Fibroblast of the aortic adventitia (primary cell): ENCODE measurements at places on chromosomes 1 and 21. TPM values are rescaled to one million over a fixed set of nuclear protein-coding genes. Genes with fewer than 3 reads are reported as not detected.

- no peak for DNase-seq
Observed at GRCh38 chr1:65011983-65012382, 45.6 kb upstream of the JAK1 start.

DNA sequence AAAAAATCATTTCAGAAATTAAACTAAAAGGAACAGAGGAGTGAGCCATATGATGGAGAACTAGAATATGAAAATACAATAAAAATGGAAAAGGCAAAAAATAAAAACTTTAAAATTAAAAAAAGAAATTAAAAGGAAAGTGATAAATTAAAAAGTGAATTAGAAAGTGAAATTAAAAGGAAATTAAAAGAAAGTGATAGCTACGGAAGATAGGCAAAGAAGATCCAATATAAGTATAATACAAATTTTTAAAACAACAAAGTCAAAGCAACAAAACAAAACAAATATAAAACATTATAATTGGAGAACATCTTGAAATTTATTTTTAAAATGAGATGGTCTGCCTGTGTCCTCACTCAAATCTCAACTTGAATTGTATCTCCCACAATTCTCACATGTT, 165.8 kb downstream of the GPATCH2 start:
- no peak for DNase-seq

DNA sequence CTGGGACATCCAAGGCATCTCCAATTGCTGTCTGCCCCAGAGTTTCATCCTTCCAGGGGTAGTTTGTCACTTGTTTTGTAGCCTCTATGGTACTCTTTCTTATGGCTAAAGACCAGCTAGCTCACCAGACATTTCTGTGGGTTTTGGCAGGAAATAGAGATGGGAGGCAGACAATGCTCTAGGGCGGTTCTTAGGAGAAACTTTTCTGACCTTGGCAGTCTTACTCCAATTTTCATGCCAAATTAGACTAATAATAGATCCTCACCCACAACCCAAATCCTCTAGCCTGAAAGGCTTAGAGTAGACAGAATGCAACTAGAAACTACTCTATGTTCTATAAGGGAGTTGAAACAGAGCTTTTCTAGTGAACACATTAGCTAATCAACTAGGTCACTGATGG, 69.8 kb downstream of the LRIG2 start:
- DNase-seq: peak; percentile 94

- no peak for DNase-seq
Observed at GRCh38 chr1:17833661-17834501, 78.7 kb downstream of the ACTL8 start.

- no peak for DNase-seq
Observed at GRCh38 chr1:64956733-64957441, 9.5 kb downstream of the JAK1 start.

- peak; percentile 11 for DNase-seq
Observed at GRCh38 chr21:37877171-37877570, 39.1 kb downstream of the KCNJ6 start.

DNA sequence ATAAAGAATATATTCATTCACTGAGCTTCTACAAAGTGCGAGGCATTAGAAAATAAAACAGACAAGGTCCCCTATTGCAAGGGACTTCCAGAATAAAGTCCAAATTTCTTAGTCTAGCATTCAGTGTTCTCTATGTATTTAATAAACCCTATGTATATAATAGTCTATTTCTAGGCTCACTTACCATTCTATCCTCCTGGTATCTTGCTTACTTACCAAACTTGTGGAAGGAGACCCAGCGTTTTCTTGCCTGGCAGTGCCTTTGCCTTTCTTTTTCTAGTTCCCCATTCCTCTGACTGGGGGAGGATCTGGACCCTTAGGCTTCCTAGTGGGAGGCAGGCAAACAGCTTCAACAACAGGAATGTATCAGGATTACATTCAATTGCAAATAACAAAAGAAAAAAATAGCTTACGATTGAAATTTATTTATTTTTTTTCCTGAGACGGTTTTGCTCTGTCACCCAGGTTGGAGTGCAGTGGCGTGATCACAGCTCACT, 690 bp upstream of the RNF19B start:
- no peak for DNase-seq

DNA sequence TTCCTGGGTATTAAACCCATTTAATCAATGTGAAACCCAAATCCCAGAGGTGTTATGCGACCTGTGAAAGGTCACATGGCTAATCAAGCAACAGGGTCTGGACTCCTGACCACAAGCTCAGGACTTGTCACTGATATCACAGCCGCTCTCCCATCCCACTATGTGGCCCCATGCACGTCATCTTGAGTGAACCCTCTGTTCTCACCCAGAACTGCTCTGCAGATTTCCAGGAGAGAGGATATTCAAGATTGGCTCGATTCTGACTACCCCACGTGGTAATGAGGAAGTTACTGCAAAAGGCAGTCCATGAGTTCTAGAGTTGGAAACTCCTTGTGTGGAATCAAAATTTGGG, 173.5 kb upstream of the ETV3 start:
- no peak for DNase-seq

- DNase-seq: no peak
Observed at GRCh38 chr1:106254748-106255147, 801.7 kb upstream of the PRMT6 start.

GRCh38 chr1:229845410-229846138, 219.5 kb downstream of the URB2 start:
- DNase-seq: no peak

DNA sequence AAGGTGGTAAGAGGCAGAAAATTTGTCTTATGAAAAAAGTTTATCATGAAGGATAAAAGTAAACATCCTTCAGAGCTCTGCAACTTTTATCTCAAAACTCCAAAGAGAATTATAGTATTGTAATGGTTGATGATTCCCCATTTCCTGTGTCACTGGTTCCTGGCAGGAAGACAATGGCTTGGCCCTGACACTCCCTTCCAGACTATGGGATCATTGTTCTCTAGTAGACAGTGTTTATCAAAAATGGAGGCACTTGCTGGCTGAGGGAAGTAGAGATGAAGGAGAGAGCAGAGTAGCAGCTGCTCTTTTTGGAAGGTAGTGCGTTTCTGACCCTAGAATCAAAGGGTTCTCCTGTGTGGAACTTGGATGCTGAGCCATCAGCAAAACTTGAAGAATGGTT, 145.9 kb upstream of the ATP1B1 start:
- DNase-seq: no peak

GRCh38 chr21:34878501-34878900, 170.6 kb downstream of the RUNX1 start:
- DNase-seq: no peak

DNA sequence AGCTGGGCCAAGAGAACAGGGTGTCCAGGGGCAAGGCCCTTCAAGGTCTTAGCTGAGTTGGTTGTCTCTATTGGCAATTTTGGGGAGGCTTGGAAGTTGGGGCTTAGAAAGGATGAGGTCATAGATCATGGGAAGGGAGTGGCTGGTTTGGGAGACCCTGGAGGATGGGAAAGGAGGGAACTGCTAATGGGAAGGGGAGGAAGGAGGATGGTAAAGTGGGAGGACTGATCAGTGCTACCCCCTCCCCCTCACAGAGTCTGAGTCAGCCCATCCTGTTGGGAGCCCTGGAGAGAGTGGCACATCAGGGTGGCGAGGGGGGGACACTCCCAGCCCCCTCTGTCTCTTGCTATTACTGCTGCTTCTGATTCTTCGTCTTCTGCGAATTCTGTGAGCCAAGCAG, 5.1 kb downstream of the EFNA4 start:
- no peak for DNase-seq

GRCh38 chr1:226034482-226034881, 28.0 kb upstream of the H3-3A start:
- DNase-seq: peak; percentile 100

DNA sequence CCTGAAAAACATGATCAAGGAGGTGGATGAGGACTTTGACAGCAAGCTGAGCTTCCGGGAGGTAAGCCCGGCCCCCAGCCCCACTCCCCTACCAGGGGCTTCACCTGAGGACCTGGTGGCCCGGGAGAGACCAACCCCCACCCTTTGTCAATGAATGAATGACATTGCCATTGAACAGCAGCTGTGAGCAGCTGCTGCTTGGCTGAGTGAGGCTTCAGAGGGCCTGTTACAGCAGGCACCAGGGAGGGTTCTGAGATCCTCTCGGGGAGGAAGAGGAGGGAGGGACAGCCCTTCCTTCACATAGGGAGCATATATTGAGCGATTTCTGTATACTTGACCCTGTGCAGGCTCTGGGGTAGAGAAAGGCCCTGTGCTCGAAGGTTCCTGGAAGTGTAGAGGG, 12.3 kb upstream of the CTRC start:
- DNase-seq: no peak

DNA sequence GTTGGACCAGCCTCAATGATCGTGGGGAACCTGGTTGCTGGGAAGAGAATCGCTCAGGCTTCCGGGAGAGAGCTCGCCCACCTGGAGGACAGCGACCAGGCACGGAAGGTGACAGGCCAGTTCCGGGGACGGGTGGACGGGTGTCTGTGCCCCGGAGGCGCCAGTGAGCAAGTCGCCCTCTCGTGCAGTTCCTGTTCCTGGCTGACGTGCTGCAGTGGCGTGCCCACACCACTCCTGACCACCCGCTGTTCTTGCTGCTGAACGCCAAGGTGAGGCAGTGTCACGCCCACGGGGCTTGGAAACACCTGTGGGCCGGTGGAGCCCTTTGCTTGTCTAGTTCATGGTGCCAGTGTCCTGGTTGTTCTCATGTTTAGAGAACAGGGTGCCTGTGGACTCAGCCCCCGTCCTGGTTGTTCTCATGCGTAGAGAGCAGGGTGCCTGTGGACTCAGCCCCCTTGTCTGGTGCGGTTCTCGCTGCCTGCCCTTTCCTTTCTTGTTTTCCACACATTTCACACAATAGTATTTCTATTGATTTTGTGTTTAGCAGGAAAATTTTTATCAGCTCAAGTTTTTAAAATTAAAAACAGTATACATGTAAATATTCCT, 53.1 kb downstream of the S100B start:
- DNase-seq: no peak

- no peak for DNase-seq
Observed at GRCh38 chr1:78902641-78903040, 103.9 kb downstream of the ADGRL4 start.

DNA sequence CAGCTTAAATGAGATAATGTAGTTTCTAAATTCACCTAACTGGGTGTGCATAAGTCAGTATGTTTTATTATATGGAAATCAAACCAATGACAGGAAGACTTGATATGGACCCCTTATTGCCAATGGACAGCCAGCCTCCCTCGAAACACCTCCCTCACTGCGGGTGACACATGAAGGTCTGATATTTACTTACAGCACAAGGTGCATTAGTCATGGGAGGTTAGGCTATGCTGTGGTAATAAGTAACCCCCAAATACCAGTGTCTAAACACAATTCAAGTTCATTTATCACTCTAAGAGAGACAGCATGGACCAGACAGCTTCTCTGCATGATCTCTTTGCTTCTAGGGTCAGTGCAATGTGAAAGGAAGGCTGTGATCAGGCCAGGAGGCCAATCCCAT, 126.0 kb upstream of the KCNJ6 start:
- no peak for DNase-seq

DNA sequence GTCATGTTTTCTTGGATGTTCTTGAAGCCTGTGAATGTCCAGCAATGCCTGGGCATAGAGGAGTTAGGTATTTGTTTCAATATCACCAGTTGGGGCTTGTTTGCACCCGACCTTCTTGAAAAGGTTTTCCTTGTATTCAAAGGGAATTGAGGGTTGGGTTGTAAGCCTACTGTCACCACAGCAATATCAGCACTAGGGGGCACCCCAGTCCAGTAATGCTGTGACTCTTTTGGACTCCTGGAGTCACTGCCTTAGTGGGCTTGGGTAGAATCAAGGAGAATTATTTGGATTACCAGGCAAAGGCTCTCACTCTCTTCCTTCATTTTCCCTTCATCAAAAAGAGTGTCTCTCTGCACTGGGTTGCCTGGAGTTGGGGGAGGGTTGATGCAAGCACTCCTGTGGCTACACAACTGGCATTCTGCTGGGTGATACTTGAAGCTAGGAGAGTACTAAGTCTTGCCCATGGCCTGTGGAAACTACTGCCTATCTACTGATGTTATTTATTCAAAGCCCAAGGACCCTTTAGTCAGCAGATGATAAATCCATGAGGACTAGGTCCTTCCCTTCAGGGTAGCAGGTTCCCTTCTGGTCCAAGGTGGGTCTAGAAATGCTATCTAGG, 34.5 kb downstream of the OR10R2 start:
- DNase-seq: peak; percentile 23

GRCh38 chr1:28577052-28577678, 14.9 kb upstream of the RAB42 start:
- no peak for DNase-seq

- peak; percentile 48 for DNase-seq
Observed at GRCh38 chr1:115068826-115069585, 20.3 kb downstream of the TSPAN2 start.

GRCh38 chr1:98119796-98120195, 199.0 kb upstream of the DPYD start:
- DNase-seq: no peak

- DNase-seq: no peak
Observed at GRCh38 chr1:45403718-45404117, 63.5 kb upstream of the MUTYH start.

DNA sequence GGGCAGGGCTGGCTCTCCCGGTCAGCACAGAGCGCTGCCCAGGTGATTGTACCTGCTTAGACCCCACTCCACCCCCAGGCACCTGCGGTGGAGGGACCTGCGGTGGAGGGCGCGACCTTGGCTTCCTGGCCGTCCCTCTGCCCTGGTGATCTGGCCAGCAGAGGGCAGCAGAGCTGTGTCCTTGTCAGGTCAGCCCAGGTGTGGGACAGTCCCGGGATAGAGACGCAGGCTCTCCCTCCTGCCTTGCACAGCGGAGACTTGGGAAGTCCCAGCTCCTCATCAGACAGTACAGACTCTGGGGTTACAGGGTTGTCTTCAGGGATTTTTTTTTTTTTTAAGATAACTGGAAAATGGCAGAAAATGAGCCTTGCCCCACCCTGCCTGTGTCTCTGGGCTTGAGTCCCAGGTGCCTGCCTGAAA, 10.0 kb downstream of the SLX9 start:
- peak; percentile 70 for DNase-seq

DNA sequence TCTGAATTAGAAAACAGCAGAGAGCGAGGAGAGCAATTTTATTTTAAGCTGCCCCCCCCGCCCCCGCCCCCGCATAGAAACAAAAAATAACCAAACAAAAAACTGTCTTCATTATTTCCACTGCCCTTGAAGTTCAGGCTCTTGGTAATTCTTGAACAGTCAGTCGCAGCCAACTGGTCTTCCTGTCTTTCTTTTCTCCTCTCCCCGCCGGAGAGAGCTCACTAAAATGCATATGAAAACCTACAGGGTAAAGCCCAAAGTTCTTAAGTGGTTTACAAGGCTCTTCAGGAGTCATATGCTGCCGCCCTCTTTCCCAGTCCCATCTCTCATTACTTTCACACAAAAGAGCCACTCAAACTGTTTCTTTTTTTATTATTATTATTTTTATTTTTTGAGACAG, 1.1 kb upstream of the ANKRD35 start:
- DNase-seq: no peak

PLA2G2F gene
- not detected in 2 replicates for total RNA-seq

LRRC8D gene
- 12.1 and 45.6 TPM in 2 replicates for total RNA-seq

OLFML3 gene
- total RNA-seq: 135 and 212 TPM in 2 replicates

HCRTR1 gene
- total RNA-seq: 0.18 TPM in 1 of 2 replicates, not detected in the other

FAM3B gene
- not detected in 2 replicates for total RNA-seq

COL16A1 gene
- total RNA-seq: 101 and 133 TPM in 2 replicates

AADACL4 gene
- total RNA-seq: not detected in 2 replicates

PGLYRP3 gene
- total RNA-seq: not detected in 2 replicates

LCE3E gene
- total RNA-seq: not detected in 2 replicates
